AG09309 (cell line): ENCODE measurements at places on chromosomes 1 and 21.
A peak's percentile ranks its signal among the peaks of the same experiment; 100 is the strongest.

DNA sequence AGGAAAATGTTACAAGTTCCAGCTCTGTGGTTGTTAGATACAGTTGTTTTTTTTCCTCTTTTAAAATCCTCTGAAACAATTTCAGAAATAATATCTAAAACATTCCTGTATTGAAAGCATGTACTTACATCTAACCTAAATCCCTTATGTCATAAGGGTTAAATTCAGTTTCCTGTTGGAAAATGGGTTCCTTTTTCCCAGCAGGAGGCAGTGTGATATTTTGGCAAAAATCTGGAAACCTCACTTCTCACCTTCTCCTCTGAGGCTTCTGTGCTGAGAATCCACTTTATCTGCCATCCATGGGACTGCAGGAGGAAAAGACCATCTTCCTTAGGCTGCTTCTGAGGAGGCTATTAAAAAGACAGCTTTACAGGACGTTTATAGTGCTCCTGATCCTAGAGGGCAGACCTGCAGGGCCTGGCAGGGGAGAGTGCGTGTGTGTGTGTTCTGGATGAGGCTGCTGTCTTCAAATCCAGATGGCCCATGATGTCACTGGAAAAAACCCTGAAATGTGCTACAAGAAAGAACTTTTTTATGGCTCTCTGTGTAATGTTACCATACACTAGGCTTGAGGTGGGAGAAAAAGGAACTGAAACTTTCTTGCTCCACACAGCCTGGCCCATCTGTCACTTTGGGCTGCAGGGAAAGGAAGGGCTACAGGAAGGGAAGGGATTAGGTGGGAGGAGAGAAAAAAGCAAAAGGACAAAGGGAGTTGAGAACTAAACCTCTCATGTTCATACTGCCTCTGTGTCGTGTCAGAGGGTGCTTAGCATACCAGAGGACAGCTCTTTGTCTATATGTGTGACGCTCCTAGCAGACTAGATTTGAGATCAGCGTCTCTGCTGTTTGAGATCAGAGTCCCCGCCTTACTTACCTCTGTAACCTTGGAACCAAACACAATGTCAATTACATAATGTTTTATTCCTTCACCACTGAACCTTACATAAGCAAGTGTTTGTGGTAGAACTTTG lies 379.2 kb upstream of the SPAG17 start:
- no peak for DNase-seq

- DNase-seq, result no peak
These were observed 19.7 kb downstream of the MTARC1 start for GRCh38 chr1:220806408-220806807.

GRCh38 chr1:156384007-156384406 lies 15.0 kb downstream of the RHBG start:
- no peak for DNase-seq

DNA sequence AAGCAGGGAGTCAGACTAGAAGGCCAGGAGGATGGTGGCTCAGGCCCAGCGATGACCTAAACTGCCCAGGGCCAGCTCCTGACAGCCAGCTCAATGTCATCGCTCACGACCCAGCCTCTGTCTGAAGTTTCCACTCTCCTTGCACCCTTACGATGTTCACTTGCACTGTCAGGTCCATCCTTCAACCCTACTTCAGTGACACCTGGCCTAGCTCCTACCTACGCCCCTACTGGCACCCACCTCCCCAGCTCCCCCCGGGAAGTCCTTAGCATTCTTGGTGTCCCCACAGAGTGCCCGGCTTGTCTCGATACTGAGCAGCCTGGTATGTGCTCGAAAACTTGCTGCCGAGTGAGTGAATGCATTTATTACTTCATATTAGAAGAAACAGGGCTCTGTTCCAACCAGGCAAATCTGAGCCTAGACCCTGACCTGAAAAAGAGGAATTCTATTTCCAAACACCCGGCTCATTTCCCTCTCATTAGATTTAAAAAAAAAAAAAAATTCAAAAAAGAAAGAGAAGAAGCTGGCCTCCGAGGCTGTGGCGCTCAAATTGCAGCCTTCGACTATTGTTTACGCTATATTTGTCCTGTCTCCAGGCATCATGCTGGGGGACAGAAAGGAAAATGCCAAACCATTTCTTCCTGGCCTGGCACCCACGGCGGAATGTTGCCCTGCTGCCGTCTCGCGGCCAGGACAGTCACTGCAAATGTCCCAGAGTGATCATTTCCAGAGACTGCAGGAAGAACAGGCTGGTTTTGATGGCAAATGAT lies 29.8 kb upstream of the LRRC38 start:
- DNase-seq, result no peak

DNA sequence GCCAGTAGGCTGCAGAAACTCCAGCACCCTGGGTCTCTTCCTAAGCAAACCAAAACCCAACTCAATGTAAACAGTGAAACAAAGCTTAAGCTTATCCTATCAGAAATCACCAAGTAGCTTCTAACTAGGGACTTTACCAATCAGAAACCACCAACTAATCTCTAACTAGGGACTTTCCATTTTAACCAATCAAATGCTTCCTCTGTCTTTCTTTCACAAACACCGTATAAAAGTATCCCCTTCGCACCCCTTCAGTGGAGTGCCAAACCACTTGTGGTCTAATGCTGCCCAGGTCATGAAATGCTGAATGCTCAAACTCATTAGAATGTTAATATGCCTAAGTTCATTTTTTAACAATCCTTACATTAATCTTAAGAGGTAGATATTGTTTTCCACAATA lies 250.5 kb upstream of the DUSP10 start:
- DNase-seq, result no peak

DNA sequence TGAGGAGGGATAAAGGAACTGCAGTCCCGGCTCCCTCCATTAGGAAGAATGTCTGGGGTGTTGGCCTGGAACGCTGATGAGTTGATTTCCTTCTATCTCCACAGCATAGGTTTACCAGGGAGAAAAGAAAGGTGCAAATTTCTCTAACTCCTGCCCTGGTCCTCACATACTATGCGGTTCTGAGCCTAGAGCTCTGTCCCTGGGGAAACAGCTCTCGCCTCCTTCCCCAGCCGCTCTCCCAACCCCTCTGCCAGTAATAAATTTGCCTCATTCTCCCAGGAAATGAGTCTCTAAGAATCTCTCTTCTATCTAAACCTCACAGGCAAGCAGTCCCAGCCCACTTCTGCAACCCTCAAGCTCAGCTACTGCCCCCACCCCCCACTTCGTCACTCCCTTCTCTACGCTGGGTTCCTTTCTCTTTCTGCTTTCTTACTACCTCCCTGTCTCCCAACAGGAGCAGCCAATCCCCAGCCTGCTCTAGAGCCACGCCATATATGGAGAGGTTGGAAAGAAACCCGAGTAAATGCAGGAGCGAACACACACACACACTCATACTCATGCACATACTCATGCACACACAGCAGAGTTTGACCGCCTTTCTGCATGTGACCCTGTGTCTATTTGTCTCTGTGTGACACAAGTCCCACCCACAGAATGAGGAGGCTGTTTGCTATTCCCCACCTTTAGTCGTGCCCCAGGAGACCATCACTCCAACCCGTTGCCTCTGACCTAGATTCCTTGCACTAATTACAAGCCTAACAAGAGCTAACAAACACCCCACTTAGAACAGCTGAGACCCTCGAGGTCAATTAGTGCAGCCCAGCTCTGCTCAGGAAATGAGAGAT lies 13.4 kb downstream of the PLEKHO1 start:
- DNase-seq, result peak; percentile 97

GRCh38 chr1:119288751-119289150 lies 79.8 kb upstream of the HAO2 start:
- no peak for DNase-seq
